Stimulated activated CD8-positive, alpha-beta memory T cell treated with anti-CD3 and anti-CD28 coated beads, Interleukin-15, amount 100 ng/mL, for 48 hours (primary cell): ENCODE measurements at places on chromosomes 5 and 9.

DNA sequence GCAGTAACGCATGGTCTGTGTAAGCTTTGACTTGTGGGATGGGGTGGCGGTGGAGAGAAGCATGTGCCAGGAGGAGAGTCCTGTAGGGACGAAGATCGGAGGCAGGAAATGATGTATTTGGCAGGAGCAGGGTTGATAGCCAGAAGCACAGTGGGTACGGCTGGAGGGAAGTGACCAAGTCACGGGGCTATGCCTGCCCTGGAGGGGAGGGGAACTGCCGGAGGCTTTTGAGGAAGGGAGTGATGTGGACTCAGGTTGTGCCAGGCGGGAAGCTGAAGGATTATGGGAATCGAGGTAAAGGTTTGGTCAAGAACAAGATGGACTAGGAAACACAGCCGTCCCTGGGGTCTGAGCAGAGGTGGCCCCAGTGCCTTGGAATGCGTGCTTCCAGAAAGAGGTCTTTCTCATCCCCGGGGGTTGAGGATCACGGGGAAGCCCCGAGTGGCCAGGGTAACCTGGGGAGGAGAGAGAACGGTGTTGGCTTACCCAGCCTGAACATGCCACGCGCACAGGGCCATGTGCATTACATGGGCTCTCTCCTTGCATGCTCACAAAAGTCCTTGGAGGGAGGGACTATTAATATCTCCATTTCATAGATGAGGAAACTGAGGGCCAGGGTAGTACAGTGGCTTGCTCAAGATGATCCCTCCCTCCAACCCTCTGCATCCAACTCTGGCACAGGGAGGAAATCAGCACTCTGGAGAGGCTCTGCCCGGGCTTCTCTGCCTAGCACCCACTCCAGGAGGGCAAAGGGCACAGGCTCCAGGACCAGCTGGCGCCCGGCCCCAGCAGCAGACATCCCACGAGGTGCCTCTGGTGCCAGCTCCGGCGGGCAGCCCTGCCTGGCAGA, 253.8 kb downstream of the PBX3 start:
- no peak for DNase-seq

- no peak for DNase-seq
These were observed 85.5 kb downstream of the TEK start for GRCh38 chr9:27194401-27195091.

DNA sequence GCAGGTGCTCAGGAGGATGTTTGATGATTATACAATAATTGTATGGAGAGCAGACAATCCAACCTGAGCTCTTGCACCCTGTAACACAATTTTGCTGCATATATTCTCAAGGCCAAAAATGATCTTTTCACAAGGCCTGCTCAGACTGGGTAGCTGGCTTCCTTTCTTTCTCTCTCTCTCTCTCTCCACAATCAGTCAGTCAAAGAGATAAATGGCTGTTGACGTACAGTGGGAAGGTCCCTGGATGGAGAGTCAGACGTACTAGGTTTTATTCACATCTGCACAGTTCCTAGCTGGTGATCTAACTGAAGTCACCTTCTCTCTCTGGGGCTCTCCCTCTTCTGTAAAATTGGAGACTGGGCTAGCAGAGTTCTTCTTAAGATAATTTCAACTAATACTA, 19.8 kb downstream of the SLC36A2 start:
- DNase-seq, result no peak

DNA sequence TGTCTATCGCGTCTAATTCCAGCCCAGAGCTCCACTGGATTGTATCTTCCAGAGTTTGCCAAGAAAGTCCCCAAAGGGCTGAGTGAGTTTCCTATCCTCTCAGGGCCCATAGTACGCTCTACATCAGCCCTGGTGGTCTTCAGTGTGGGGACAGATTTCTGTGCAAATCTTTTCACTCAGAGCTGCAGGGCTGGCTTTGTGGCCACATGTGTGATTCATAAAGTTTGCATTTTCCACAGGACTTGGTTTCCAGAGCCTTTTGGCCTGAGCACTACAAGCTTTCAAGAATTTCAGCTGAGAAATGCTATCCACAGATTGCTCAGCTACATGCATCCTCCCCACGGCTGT, 76.7 kb upstream of the CXCL14 start:
- no peak for DNase-seq

GRCh38 chr9:136683755-136684154, 3.5 kb downstream of the AGPAT2 start:
- DNase-seq, result no peak

DNA sequence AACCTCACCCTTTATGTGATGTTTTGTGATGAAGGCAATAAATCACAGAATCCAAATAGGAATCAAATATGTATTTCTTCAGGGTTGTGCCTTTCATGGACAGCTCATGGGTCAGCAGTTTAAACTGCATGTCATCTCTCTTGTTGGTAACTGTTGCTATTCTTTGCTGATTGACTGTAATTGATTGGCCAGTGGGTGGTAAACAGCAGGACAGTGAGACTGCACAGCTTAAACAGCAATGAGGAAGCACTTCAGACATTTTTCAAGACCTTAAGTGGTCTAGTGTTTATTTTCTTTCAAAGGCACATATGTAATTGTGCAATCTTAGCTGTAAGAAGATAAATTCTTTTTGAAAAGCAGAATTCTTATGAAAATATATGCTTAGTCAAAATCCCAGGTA, 260.5 kb downstream of the COX7C start:
- DNase-seq, result no peak

GRCh38 chr9:96567203-96567700, 52.4 kb downstream of the CDC14B start:
- no peak for DNase-seq

DNA sequence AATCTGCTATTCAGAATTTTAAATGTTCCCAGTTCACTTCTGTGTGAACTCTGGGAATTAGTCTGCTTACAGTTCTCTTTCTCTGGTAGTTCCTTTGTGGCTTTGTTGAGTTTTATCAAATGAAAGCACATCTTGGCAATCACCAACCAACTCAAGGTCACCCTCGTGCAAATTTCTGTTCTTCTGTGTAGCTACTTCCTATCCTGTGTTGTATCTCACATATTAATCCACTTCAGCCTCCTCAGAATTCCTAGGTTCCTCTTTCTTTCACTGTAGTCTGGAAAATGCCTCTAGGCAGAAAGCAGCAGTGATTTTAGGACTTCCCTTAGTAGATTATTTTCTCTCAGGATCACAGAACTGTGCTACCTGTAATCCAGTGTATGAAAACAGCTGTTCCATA, 100.3 kb downstream of the AUH start:
- no peak for DNase-seq

- no peak for DNase-seq
These were observed 320.1 kb downstream of the AGTPBP1 start for GRCh38 chr9:85421641-85422040.

DNA sequence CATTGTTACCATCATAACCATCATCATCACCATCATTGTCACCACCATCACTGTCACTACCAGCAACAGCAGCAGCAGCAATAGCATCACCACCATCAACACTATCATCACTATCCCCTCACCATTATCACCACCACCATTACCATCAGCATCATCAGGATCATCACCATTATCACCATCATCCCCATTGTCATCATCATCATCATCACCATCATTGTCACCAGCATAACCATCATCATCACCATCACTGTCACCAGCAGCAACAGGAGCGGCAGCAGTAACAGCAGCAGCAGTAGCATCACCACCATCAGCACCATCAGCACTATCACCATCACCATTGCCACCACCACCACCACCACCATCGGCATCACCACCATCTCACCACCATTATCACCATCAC, 48.4 kb downstream of the S1PR3 start:
- DNase-seq, result no peak

DNA sequence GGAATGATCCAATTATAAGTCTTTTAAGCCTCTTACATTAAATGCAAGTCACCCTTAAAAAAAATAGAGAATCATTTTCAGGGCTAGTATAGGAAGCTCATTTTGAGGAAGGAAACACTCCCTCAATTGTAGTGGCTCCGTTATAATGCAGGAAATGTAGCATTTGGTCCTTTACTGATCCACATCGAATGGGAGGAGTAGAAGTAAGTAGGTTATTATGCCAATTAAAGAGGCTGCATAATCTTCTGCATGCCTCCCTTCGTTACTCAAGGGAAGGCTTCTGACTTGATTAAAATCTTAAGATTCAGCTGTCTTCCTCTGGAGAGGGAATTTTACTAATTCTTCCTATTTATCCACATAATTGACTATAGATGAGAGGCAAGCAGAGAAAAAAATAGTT, 579.2 kb upstream of the COX7C start:
- DNase-seq, result no peak

DNA sequence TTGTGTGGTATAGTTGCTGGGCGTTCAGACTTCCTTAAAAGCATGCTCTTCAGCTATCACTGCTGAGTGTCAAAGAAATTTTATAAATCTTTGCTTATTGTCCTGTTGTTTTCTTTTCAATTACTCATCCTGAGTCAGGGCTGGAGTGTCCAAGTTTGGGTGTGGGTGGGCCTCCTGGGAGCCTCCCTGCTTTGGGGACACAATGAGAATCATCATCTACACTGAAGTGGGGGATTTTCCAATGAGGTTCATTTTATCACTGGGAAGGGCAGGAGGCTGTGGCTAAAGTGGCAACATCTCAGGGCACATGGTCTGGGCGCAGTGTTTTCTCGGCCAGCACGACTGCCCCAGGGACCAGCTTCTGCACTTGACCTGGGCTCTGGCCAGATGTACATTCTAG, 19.5 kb downstream of the GFPT2 start:
- no peak for DNase-seq

GRCh38 chr5:103393101-103393754, 134.7 kb downstream of the MACIR start:
- no peak for DNase-seq

GRCh38 chr5:68968429-68968828, 125.4 kb upstream of the SLC30A5 start:
- DNase-seq, result no peak

DNA sequence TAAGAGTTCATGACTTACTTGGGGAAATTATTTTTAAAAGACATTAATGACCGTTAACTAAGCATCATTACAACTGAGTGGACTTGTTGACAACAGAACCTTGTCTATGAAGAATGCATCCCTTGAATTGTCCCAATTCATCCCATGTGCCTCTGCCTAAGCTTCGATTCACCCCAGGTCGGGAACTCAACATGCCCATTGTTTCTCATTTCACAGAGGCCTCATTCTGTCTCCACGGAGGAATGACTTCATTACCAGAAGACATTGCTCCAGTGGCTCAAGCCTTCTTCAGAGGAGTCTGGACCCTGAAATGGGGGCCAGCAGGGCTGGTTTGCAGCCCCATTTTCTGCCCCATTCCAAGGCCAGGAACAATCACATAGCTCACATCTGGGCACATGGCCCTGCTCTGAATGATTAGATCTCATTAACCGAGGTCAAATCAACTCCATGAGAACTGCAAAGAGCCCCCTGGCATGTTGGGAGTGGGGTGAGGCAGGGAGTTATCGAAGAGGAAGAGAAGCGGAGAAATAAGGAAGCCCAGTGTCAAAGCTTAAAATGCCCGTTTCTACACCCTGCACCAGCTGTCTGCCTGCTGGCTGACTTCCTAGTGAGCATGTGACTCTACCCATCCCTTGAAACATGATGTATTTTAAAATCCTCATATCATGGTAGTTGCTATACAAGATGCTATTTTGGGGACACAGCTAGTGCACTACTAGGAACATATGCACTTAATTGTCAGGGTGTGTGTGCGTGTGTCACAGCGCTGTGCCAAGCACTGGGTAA, 137.3 kb downstream of the LHFPL2 start:
- no peak for DNase-seq

GRCh38 chr9:34318163-34318790, 10.8 kb downstream of the KIF24 start:
- no peak for DNase-seq

GRCh38 chr5:13658761-13659160, 285.7 kb downstream of the DNAH5 start:
- DNase-seq, result no peak
